ENCODE measurements at places on chromosomes 3 and 15. TPM values are rescaled to one million over a fixed set of nuclear protein-coding genes. Genes with fewer than 3 reads are reported as not detected.

- no peak for DNase-seq
Observed at GRCh38 chr15:66481107-66481856, 16.3 kb downstream of the SNAPC5 start.

DNA sequence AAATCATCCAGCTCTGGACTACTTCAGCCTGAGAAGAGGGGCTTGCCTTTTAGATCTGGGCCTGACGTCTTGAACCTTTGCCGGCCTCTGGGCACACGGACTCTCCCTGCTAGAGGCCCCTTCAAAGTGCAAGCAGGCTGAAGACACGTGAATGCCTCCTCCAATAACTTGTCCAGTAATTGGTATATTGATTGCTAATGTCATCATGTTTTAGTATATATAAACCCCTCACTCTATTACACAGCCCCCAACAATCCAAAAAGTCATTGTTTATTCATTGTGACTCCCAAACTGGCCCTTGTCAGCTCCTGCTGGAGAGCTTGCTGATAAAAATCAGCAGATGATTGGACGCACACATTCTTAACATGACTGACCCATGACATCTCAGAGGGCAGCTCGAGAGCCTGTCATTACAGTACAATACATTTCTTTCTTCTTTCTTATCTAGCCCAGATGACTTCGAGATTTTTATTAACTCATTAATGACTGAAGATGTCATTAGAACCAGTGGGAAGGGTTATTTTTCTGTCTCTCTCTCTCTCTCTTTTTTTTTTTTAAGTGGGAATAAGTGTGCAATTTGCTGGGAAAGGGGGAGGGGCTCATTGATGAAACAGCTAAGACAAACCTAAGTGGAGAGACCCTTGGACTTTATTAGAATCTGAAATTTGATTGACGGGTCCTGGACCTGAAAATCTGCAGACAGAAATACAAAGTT, 65.5 kb upstream of the NR2F2 start:
- DNase-seq = no peak

The GOLGA8J gene
- polyA plus RNA-seq = not detected

DNA sequence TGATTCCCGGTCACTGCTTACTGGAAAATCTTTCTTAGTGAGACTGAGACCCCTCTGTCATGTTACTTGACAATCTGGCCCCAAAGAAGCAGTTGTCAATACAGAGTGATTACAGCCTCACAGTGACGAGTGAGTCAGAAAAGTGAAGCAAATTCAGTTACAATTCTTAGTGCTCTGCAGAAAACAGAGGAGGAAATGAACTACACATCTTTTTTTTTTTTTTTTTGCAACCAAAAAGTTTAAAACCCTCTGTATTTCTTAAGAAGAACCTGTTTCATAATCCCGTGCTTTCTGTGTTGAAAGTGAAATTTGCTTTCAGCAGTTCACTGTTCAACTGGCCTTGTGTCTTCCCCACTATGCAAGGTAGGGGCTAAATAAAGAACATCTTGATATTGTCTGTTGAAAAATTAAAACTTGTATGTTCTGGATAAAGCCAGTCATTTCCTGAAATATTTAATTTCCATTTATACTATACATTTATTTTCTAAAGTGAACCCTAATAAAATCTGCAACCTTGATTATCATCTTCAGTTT, 1.9 kb downstream of the AQP9 start:
- no peak for DNase-seq

- no peak for DNase-seq
Observed at GRCh38 chr15:85011160-85011571, 29.5 kb downstream of the PDE8A start.

The IVD gene
- 49.4 TPM for polyA plus RNA-seq

The SEMA3G gene
- polyA plus RNA-seq = not detected

- DNase-seq = no peak
Observed at GRCh38 chr3:175617247-175617646, 758.1 kb downstream of the NAALADL2 start.

- DNase-seq = no peak
Observed at GRCh38 chr3:48881652-48882114, 17.0 kb downstream of the SLC25A20 start.

The CAPN3 gene
- 1.2 TPM for polyA plus RNA-seq

The RASGRF1 gene
- 0.22 TPM for polyA plus RNA-seq

The CD200R1L gene
- not detected for polyA plus RNA-seq

DNA sequence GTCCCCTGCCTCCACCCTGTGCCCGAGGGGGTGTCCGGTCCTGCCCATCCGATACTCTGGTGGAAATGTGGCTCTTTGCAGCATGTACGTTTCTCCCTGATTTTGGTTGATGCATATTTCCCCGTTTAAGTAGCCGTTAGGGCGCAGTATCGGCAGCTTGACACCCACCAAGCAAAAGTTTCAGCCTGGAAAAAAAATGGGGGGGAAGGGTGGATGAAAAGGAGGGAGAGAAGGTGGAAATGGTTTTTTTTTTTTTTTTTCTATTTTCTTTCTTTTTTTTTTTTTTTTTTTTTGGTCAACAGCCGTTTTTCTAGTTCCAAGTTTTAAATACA, 1.3 kb downstream of the RAP2B start:
- no peak for DNase-seq

The DPPA4 gene
- polyA plus RNA-seq = not detected

The PAQR5 gene
- polyA plus RNA-seq = 9.7 TPM

Measured in AG04450 (cell line).